ENCODE measurements at places on chromosomes 16 and 17.

- DNase-seq, result no peak
Measured at GRCh38 chr17:58452738-58453137, 35.4 kb upstream of the RNF43 start.

DNA sequence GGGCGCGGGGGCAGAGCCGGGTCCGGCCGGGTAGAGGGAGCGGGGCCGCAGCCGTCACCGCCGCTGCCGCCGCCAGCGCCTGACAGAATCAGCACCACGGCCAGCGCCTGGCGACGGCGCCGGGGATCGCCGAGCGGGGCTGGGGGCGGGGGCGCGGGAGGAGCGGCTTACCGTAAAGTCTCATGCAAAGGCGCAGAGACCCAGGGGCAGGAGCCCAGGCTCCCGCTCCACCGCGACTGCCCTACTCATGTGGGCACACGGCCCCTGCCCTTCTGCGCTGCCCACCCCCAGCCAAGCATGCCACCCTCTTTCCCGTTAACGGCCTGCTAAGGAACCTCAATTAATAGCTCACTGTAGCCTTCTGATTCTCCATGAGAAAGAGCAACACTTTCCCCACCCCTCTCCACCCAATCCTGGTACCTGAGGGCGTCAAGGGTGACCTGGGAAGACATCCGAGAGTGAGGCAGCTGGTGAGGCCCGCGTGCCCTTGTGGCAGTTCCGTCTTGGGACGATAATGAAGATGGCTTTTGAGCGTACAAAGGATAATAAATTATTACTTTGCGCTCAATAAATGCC is at the start of gene SEZ6:
Gene SEZ6 (minus strand): TSS at position 98 of the 576 bp plus-strand sequence. CDS start 164 bp downstream, outside the sequence.
- DNase-seq, result peak; percentile 72

DNA sequence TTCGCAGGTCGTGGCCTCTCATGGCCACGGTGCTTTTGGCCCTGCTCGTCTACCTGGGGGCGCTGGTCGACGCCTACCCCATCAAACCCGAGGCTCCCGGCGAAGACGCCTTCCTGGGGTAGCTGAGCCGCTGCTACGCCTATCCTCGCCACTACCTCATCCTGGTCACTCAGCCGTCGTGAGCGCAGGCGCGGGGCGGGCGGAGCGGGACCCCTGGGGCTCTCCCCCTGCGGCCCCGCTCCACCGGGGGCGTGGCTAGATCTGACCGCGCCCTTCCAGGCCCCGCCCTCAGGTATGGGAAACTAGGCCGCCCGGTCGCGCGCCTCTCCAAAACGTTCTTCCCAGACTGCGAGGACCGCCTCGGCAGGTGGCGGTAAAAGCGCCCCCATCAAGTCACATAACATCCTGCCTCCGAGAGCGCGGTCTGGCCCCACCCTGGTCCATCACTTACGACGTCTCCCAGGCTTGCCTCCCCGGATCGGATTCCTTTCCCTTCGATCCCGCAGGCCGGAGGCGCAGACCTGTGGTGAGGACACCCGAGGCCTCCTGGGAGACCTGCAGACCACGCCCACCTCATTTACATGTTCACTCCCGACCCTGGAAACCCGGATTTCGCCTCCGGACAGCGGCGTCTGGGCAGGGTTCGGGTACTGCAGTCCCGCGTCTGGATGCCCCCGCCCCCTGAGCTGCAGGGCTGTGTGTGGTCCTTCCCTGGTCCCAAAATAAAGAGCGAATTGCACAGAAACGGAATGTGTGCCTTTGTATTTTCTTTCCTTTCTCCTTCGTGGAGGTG is 91.5 kb upstream of the TMEM97 start:
- DNase-seq, result peak; percentile 90

DNA sequence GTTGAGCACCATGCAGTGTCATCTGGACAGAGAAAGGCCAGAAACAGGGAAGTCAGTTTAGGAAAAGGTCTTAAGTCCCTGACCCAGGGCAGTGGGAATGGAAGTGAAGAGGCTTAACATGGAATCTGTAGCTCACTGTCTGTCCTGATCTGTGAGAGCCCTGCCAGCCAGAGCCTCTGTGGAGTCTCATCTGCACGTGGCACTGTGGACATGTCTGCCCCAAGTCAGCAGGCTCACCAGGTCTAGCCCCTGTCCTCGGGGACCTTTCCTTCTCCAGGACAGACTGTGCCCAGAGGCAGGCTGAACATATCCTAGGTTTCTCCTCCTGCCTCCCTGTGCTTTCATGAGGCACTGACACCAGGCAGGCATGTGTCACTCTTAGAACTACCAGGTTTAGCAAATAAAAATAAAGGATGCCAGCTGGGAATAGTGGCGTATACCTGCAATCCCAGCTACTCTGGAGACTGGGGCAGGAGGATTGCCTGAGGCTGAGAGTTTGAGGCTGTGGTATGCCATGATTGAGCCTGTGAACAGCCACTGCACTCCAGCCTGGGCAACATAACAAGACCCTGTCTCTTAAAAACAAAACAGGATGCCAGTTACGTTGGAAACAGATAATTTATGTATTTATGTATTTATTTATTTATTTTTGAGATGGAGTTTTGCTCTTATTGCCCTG is 22.4 kb downstream of the UNK start:
- DNase-seq, result no peak

DNA sequence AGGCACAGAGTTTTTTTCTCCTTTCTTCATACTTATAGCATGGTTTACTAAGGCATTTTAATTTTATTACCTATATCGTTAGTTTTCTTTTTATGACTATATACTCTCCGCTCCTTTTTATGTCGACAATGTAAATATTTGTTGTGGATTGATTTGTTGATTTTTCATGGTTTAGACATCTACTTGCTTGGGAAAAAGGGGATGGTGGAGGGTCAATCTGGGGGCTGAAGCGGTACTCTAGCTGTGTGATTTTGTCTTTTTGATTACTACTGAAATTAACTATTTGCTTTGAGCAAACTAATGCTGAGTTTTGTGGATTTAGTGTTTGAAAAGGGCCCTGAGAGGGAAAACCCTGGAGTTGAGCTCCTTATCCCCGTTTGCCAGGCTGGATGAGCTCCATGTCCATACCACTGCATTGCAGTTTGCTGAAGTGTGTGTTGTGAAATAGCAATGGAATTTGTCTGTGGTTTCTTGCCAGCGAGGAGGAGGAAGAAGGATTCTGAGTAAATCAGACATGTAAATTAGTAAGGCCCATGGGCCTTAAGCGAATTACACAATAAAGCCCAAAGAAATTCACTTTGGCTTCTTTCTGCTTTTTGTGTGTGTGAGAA is 72.0 kb downstream of the FTO start:
- peak; percentile 50 for DNase-seq

- DNase-seq, result no peak
Measured at GRCh38 chr17:63760771-63761539, 12.4 kb downstream of the CCDC47 start.

Data from adrenal gland (tissue), 19 donors.